ENCODE measurements at places on chromosomes 2 and 18.
A peak's percentile ranks its signal among the peaks of the same experiment; 100 is the strongest.

DNA sequence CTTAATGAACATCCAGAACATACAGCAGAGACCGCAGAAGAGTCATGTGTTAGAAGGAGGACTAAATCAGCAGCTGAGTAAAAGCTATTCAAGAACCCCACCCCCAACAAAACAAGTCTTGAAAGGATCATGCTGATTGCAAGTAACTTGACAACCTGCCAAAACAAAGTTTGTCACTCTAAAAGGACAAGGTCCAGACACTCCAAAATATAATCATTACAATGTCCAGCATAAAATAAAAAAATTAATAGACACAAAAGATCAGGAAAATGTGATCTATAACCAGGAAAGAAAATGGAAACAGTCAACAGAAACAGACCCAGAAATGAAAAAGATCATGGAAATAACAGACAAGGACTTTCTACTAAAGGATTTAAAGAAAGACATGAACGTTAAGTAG is 28.5 kb downstream of the CCDC88A start:
- DNase-seq: no peak

- DNase-seq: no peak
Measured at GRCh38 chr2:213537579-213537978, 253.3 kb downstream of the SPAG16 start.

GRCh38 chr18:14093307-14093915 is 38.8 kb downstream of the ZNF519 start:
- no peak for DNase-seq

DNA sequence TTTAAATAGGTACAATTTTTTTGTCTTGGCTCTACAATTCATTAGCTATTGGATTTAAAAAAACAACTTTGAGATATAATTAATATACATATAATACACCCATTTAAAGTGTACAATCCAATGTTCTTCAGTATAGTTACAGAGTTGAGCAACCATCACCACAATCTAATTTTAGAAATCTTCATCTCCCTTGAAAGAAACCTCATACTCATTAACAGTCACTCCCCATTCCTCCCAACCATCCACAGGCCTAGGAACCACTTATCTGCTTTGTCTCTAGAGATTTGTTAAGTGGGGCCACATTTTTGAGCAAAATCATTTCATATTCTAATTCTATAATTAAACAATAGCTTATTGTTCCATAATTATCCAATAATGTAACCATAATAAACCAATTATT is 32.6 kb downstream of the MRPL33 start:
- no peak for DNase-seq

DNA sequence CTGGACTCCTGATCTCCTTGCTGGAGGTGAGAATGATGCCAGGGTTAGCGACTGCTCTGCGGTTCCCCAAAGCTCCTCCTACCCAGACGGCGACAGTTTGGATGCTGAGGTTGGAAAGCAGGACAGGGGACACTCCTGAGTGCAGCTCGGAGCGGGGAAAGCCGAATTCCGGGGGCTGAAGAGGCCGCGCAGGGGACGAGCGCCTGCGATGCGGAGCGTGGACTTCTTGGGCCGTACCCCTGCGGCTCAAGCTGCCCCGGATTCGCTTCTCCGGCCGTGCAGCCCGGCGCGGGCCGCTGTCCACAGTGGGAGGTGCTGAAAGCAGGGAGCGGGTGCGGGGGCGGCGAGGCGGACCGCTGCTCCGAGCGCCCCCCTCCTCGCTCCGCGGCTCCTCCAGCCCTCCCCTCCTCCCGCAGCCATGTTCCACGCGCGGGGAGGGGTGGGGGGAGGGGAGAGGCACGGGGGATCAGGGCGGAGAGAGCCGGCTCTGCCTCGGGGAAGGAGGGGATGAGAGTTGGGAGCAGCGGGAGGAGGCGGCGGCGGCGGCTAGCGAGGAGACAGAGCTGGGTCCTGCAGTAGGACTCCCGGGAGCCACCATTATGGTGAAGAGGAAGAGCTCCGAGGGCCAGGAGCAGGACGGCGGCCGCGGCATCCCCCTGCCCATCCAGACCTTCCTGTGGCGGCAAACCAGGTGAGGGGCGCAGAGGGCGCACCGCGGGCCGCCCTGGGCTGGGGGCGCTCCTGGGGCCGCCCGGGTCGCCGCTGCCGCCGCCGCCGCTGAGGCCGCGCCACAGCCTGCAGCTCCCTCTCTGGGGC is at the start of gene UNC80:
TSS of gene UNC80 (plus strand) at position 359 of the 816 bp plus-strand sequence. CDS start at position 600, 241 bp downstream.
- DNase-seq: peak; percentile 88

DNA sequence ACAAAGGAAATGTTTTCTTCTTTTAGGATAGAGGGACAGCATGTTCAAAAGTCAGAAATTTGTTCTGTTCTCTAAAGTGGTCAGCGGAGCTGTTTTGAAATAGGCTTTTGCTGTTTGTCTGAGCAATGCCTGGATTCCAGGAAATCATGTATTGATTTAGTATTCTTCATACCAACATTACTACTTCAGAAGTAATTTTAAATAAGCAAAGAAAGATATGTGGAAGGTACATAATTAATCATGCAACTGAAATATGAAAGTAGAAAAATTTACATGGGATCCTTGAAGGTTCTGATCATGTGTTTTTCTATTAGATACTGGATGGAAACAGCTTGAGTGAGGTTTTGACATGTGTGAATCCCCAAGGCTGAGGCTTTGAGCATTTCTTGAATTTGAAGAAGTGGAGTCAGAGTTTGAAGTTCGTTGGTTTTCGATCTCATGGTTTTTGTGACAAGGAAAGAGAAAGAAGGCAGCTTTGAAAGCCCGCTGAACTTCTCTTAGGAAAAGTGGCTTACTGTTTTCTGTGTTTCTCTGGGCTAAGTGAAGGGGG is 220.0 kb downstream of the LDLRAD4 start:
- DNase-seq: no peak

DNA sequence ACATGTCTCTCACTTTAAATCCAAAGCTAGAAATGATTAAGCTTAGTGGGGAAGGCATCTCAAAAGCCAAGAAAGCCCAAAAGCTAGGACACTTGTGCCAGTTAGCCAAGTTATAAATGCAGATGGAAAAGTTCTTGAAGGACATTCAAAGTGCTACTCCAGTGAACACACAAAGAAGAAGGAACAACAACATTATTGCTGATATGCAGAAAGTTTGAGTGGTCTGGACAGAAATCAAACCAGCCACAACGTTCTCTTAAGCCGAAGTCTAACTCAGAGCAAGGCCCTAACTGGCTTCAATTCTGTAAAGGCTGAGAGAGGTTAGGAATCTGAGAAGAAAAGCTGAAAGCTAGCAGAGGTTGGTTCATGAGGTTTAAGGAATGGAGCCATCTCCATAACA is 49.0 kb downstream of the PPP4R1 start:
- no peak for DNase-seq

DNA sequence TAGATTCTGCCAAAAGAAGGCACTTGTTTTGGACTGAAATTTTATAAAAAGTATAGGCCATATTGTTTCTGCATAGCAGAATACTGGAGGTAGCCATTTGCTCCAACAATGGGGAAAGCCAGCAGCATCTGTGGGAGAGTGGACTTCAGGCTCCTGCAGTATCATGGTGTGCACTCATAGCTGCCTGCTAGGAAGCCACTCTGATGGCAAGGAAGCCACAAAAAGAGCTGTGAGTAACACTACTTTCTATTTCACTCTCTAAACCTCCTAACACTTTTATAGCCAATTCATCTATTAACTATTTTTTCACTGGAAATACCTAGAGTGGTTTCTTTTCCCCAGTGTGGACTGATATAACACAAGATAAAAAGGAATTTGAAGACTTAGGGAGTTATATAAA is 144.4 kb upstream of the KCNJ3 start:
- no peak for DNase-seq

DNA sequence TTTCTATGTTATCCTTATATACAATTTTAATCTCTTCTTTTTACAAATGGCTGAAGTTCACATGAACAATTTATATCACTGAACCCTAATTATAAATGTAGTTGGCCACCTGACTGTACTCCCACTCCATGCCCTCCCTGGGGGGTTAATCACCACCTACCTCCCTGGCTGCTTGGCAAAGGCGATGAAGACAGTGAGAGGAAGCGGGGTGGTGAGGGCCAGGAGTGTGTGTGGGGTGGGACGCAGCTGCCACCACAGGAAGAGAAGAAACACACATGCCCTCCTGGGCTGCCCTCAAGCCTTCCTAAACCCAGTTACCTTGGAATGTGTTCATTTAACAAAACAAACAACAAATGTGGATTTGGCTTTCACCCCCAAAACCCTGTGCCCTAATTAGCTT is 87.0 kb upstream of the REV1 start:
- DNase-seq: no peak

DNA sequence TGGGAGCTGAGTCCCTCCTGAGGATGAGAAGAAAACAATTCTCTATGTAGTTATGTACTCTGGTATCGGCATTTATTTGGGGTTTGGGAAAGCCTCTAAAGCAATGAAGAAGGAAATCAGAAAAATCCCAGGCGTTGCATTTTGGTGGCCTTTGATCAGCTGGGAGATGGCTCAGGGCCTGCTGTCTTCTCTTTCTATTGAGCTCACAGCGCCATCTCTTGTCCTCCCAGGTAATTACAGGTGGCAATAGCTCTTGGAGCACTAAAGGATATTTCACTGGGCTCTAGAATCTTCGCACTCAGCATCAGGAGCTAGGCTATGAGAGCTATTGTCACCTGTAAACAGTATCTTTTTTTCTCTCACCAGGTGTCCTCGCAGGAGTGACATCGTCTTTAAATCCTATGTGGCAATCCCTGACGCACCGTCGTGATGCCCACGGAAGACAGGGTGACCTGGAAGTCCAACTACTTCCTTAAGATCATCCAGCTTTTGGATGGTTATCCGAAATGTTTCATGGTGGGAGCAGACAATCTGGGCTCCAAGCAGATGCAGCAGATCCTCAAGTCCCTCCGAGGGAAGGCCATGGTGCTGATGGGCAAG is 76.1 kb upstream of the PMAIP1 start:
- DNase-seq: peak; percentile 94

DNA sequence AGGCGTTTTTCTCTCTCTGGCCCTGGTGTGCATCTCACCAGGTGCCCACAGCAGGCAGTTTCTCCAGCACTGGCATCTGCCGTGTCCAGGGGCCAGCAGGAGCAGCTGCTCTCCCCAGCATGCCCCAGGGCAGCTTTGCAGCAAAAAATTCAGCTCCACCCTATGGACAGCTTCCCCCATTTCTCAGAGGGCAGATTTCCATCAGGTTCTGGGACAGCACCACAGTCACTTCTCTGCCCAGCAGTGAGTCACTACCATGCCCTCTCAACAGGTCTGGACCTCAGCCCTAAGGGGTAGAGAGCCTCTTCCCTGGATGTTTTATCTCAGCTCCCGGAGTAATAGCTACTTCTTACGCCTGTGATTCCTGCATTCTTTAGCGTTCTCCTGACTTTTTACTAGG is 170.2 kb upstream of the RAB12 start:
- no peak for DNase-seq

GRCh38 chr2:45141883-45142866 is 132.9 kb upstream of the SIX2 start:
- no peak for DNase-seq

DNA sequence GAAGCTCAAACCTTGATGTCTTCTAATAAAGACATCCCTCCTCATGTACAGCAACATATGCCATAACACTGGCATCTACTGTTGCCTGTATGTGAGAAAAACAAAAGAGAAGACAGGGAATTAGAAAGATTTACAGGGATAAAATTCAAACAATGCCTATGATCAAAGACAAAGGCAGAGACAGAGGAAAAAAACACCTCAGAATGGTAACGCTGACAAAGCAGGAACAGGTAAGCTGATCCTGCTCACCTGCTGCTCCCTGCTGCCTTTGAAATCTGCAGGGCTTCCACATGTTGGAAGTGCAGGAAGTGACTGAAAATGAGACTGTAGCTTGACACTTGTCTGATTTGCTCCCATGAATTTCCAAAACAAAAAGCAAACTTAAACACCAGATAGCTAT is 90.2 kb upstream of the DNAJC10 start:
- DNase-seq: peak; percentile 76

DNA sequence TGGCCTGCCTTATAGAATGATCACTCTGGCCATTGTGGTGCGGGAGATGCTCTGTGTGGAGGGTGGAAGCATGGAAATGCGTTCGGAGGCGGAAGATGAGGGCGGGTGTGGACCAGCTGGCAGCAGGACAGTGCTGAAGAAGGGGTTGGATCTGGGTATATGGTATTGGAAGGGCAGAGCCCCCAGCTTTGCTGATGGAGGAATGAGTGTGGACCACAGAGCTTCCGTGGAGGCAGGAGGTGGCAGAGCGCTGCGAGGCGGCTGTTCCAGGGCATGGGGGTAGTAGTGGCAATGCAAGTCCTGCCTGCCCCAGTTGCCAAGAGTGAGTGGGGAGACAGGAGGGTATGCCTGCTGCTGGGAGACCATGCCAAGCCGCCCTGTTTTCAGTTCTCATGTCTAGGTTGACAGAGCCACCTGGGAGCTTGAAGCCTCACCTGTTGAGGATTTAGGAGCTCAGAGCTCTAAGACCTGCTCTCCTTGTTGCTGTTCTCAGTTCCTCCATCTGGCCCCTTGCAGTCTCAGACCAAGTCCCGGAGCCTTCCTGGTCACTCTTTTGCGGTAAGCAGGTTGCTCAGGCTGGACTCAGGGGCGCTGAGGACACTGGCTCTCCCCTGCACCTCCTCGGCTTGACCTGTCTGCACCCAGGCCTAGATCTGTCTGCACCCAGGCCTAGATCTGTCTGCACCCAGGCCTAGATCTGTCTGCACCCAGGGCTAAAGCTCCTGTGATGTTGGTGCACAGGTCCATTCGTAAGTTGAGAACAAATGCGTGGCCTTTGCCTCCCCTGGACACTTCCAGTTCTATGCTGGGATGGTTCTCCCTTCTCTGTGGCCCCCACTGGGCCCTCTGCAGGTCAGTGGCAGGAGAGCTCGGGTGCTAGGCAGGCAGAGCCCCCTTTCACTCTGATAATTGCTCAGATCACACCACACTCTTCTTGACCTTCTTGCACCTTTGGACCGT is 290.5 kb upstream of the HS6ST1 start:
- no peak for DNase-seq

GRCh38 chr2:185567940-185568339 is 170.7 kb upstream of the FSIP2 start:
- DNase-seq: peak; percentile 49

GRCh38 chr2:36376319-36376765 is 20.8 kb downstream of the CRIM1 start:
- DNase-seq: peak; percentile 58

DNA sequence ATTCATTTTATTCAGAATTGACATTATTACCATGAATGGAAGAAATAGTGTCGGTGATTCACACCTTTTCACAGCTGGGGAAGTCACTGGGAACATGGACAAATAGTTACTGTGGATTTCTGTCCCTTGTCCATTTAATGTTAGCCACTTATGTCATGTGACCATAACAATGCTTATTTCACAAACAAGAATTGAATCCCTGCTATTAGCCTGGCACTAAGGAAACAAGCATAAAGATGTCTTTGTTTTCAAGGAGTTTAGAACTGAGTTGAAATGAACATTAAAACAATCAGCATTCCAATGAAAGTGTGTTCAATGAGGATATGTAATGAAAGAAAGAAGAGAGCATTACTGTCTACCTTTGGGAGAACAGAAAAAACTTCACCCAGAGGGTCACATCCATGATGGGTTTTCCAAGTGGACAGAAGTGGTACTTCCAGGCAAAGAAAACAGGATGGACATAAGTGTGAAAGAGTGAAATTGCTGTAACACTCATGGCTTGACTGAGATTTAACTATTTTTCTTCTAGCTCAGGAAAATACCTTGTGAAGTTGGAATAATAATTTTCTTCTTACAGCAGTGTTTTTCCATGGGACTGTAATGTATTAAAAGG is 324.5 kb upstream of the UBE2E3 start:
- DNase-seq: peak; percentile 27
